ENCODE measurements at places on chromosomes 12 and 14.
A peak's percentile ranks its signal among the peaks of the same experiment; 100 is the strongest.

DNA sequence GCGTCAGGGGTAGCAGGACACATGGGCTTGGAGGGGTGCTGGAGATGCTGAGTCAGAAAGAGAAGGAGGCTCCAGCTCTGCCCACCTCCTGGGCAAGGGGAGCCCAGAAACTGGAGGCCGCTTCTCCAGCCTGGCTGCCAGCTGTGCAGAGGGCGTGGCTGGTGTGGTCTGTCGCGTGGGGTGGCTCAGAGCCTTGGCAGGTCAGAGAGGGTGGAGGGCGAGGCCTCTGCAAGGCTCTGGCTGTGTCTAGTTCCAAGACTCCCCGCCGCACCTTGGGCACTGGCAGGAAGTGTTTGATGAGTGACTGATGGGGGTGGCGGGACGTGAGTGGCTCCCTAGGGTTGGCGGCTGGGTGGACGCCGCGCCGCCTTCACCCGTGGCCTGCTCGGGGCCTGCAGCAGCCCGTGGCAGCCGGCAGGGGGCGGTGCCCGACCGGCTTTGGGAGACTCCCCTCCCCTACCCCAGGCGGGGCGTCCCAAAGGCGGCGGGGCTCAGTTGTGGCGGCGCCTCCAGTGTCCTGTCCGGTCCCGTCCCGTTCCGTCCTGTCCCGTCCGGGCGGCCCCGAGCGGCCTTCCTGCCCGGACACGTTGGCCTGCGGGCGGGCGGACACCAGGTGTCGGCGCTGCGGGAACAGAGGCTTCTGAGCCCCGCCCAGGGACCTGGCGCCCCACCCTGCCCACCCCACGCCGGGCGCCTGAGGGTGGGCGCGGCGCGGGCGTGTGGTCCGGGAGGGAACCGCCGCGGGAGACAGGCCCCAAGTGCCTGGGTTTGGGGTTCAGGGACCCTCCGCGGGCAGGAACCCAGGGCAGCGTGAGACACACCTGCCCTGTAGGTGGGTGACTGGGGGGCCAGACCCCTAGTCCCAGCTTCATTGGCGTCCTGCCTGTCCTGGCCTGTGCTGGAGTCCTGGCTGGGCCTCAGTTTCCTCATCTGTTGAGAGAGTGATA, 39.7 kb downstream of the KRT80 start:
- DNase-seq = peak; percentile 85

DNA sequence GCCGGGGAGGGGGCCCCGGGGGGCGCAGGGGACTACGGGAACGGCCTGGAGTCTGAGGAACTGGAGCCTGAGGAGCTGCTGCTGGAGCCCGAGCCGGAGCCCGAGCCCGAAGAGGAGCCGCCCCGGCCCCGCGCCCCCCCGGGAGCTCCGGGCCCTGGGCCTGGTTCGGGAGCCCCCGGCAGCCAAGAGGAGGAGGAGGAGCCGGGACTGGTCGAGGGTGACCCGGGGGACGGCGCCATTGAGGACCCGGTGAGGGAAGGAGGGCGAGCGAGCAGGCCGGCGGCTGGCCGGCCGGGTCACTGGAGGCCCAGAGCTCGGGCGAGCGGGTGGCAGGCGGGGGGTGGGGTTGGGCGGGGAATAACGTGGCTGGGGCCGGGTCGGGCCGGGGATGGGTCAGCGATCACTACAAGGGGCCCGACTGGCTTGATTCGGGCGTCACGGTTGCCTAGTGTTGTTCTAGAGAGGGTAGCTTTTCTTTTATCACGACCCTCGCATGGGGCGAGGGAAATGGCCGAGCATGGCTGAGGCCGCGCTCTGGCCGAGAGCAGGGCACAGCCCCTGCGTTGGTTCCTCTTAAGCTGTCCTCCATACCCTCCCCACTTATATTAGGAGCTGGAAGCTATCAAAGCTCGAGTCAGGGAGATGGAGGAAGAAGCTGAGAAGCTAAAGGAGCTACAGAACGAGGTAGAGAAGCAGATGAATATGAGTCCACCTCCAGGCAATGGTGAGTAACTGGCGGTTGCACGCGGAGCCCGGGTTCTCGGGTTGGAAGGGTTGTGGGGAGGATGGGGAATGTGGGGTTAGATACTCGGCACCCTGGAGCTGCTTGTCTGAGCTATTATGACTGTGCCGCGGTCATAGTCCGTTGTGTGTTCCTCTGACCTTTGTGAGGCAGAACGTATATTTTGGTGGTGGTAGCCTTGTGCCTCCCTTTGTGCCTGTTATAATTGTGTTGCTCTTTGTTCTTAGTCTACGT, 603 bp downstream of the PABPN1 start:
- peak; percentile 57 for DNase-seq

DNA sequence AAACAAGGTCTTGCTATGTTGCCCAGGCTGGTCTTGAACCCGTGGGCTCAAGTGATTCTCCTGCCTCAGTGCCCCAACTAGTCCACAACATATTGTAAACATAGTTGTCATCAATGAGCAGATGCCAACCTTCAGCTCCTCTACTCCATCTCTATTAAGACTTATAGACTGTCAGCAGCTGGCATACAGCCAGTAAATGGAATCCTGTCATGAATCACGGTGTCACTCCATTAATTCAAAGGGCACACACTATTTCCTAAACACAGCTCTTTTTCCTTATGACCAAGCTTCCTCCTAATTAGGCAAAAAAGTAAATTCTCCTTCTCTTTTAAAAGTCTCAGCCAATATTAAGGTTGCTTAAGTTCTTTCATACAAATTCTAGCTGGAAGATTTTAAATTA, 111.2 kb downstream of the ITPR2 start:
- DNase-seq = peak; percentile 24

DNA sequence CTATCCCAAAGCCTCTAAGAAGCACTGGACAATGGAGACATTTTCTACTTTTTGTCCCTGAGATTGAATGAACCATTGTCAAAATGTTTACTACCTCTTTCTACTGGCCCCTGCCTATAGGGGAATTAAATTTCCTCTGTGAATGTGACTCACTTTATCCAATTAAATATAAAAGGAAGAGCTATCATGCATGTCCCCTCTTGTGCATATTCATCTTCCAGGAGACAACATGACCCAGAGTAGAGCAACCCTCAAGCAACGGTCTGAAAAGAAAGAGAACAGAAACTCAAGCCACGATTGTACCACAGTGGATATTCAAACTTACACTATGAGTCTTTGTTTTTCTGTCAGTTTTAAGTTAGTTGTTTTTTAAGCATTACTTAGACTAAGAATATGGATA, 938.4 kb upstream of the ATXN7L3B start:
- no peak for DNase-seq

DNA sequence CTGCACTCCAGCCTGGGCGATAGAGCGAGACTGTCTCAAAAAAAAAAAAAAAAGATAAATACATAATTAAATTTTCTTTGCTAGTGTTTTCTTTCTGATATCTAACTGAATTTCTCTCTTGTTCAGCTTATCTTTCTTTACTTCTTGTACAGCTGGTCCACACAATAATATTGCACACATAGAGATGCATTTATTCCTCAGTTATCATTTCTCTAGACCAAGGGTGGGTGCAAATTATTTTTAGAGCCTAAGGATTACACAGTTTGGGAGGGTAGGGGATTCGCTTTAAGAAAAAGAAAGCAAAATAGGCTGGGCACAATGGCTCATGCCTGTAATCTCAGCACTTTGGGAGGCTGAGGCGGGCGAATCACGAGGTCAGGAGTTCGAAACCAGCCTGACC, 17.9 kb downstream of the A2ML1 start:
- DNase-seq = no peak

DNA sequence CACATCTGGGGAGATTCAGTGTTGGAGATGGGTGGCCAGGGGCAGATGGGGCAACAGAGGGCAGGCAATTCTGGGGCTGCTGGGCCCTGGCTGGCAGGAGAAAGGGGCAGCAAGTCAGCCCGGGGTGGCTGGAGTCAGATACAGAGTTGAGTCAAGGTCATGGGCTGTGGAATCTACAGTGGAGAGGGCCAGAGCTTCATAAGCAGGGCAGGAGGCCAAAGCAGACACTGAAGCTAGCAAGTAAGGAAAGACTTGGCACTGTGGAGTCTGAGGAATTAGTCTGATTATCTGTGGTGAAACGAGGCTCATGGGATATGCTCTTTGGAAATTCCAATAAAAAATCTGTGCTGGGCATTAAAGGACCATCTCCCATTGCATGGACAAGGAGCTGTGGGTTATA, 95.5 kb downstream of the TMX1 start:
- DNase-seq = no peak

GRCh38 chr14:94918896-94919295, 149.0 kb upstream of the GSC start:
- DNase-seq = no peak

DNA sequence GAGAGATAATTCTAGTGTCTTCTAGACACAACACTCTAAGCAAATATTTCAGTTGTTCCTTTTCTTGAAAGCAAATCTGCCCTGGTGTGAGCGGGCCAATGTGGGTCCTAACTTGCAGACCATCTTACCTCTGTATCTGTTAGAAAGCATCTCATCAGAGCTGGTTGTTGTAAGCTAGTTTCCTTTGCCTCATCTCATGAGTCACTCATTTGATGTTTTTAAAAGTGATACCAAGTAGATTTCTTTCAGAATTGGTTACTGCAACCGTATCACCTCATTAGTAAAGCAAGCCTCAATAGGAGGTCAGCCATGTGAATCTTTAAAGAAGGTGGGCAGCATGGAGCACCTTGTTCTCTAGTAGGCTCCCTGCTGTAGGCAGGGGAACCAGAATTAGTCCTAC, 78.6 kb downstream of the DAAM1 start:
- no peak for DNase-seq

- no peak for DNase-seq
These were observed 17.5 kb downstream of the WDR89 start for GRCh38 chr14:63624203-63624602.

- DNase-seq = no peak
These were observed 41.6 kb downstream of the FBXO21 start for GRCh38 chr12:117148642-117149041.

DNA sequence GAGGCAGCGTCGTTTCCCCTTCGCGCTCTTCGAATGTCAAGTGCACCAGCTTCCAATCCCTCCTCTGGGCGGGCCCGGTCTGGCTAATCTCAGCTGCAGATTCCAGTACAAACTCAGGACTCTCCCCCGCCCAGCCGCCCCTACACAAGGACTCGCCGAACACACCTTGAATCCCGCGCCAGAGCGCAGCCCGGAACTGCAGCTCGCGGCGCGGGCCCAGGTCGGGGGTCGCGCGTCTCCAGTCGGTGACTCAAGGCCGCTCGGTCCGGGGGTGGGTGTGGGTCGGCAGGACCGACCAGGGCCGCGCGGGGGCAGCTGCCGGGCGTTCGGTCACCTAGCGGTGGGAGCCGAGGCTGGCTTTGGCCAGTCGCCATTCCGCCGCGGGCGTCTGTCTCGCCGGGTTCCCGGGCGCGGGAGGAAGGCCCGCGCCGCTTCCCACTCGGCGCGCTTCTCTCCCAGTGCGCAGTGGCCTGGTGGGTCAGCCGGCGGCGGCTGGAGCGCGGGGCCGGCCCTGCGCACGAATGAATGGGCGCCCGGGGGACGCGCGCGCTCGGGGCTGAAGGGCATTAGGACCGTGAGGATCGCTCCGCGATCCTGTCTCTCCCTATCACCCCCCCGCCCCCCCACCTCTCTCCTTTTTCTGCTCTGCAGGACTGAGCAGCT, at the start of gene GALNT16:
Gene GALNT16 (plus strand): TSS at position 632 of the 663 bp plus-strand sequence. CDS start 133 bp downstream, outside the sequence.
- DNase-seq = peak; percentile 22

DNA sequence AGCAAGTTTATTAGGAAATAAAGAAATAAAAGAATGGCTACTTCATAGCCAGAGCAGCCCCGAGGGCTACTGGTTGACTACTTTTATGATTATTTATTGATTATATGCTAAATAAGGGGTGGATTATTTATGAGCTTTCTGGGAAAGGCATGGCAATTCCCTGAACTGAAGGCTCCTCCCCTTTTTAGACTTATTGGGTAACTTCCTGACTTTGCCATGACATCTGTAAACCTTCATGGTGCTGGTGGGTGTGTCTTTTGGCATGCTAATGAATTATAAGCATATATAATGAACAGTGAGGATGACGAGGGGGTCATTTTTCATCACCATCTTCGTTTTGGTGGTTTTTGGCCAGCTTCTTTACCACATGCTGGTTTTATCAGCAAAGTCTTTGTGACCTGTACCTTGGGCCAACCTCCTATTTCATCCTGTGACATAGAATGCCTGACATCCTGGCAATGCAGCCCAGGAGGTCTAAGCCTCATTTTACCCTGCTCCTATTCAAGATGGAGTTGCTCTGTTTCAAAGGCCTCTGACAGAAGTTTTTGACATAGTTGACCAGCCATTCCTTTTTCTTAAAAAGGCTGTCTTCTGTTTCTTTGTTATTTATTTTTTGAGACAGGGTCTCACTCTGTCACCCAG, 11.1 kb upstream of the PTGES3 start:
- DNase-seq = no peak

DNA sequence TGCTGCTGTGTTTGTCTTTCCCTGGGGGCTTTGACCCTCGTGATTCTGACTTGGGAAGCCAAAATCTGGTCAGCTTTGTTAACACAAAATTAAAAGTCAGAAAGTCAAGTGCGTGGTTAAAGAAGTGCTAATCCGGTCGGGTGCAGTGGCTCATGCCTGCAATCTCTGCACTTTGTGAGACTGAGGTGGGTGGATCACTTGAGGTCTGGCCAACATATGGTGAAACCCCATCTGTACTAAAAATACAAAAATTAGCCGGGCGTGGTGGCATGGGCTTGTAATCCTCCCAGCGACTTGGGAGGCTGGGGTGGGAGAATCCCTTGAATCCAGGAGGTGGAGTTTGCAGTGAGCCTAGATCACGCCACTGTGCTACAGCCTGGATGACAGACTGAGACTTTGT, 844.6 kb downstream of the VRK1 start:
- no peak for DNase-seq

- no peak for DNase-seq
These were observed 6.7 kb downstream of the RPH3A start for GRCh38 chr12:112798048-112798760.

DNA sequence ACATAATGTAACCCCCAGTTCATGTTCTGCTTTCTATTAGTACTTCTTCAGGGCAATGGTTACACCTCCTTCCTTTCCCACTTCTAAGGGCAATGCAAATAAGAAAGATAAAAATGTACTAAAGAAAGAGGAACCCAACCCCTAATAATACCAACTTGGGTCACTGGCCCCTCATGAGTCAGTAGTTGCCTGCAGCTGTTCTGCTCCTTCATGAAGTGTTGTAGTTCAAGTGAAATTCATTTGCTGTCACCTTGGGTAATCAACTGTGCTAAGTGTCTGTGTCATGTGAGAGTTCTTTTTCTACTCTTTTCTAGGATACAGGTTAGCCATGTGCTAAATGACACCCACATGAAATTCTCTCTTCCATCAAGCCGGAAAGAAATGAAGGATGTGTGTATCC, 91.8 kb downstream of the PLXNC1 start:
- DNase-seq = no peak

DNA sequence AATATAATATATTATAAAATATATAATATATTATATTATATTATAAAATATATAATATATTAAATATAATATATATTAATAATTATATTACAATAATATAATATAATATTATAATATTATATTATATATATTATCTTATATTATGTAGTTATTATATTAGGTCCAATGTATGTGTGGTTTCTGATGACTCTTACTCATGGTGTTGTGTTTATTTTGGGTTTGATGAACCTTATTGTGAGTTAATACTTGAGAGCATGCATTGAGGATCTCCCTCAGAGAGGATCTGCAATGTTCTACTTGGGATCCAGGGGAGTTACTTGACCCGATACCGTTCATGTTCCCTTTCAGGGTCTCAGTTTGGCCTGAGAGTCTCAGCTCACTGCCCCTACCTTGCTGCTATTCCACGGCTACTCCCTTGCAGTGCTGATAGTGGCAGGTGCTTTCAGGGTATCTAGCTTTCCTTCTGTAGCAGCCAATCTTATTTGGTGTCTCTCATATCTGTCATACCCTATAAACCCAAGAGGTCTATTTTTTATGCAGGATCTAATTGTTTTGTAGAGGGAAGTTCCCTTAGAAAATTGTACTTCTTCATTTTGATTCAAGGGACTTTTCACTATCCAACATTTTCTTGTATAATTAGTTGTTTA, 89.1 kb upstream of the ZDHHC17 start:
- DNase-seq = no peak

Data from ACHN (cell line).